MCF 10A (cell line): ENCODE measurements at places on chromosomes 13 and 19. TPM values are rescaled to one million over a fixed set of nuclear protein-coding genes. Genes with fewer than 3 reads are reported as not detected.

- DNase-seq: no peak
Observed at GRCh38 chr13:86377451-86377850, 578.2 kb upstream of the SLITRK6 start.

- peak; percentile 47 for DNase-seq
Observed at GRCh38 chr19:13055213-13056051, 47.2 kb downstream of the LYL1 start.

DNA sequence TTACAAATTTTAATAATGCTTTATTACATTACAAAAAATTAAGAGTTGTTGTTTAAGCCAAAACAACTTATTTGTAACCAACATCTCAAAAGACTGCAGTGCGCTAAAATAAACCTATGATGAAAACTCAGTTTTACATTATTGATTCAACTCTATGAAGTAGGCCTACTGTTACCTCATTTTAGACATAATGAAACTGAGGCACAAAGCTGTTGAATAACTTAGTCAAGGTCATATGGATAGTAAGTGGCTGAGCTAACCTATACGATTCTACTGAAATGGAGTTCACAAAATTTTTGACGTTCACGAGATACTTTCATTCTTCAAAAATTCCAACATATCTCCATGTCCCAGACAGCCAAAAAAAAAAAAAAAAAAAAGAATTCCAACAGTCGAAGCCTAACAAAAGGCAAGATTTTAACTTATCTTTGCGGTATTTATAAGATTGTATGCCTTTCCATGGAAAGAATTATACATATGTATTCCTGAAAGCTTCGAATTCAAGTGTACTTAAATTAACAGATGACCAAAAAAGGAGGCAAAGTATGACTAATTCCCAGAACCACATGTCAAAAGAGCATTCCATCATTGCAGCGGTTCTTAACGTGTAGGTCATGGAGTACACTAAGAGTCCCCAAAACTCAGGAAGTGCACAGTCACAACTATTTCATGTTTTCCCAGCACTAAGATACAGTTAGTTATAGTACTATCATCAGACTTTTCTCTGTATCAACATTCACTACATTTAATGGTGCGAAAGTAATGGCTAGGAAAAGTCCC, 69.4 kb downstream of the PSPC1 start:
- peak; percentile 64 for DNase-seq

- DNase-seq: no peak
Observed at GRCh38 chr13:112842343-112842856, 126.6 kb upstream of the MCF2L start.

DNA sequence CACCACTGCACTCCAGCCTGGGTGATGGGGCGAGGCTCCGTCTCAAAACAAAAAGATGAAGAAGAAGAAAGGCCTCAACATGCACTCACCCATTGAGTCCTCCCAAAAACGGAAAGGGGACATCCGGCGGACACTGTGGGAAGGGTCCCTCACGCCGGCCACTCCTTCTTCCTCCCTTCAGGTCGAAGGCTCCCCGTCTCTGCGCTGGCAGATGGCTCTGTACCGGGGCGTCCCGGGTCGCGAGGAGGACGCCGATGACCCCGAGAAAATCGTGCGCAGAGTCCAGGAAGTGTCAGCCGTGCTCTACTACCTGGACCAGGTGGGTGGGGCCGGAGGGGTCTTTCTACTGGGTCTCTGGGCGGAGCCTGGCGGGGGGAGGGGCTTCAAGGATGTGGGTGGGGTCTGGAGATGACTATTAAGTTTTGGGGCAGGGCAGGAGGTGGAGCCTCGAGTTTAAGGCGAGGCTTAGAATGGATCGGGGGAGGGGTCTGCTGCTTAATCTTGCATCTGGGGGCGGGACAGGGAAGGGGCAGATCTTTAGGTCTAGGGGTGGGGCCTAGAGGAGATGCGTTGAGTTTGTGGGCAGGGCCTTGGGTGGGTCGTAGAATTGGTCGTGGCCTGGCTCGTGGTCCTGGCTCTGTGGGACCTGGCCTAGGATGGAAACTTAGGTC, 90.2 kb downstream of the MAP4K1 start:
- DNase-seq: no peak

- DNase-seq: no peak
Observed at GRCh38 chr13:113337976-113338375, 26.0 kb downstream of the GRTP1 start.

DNA sequence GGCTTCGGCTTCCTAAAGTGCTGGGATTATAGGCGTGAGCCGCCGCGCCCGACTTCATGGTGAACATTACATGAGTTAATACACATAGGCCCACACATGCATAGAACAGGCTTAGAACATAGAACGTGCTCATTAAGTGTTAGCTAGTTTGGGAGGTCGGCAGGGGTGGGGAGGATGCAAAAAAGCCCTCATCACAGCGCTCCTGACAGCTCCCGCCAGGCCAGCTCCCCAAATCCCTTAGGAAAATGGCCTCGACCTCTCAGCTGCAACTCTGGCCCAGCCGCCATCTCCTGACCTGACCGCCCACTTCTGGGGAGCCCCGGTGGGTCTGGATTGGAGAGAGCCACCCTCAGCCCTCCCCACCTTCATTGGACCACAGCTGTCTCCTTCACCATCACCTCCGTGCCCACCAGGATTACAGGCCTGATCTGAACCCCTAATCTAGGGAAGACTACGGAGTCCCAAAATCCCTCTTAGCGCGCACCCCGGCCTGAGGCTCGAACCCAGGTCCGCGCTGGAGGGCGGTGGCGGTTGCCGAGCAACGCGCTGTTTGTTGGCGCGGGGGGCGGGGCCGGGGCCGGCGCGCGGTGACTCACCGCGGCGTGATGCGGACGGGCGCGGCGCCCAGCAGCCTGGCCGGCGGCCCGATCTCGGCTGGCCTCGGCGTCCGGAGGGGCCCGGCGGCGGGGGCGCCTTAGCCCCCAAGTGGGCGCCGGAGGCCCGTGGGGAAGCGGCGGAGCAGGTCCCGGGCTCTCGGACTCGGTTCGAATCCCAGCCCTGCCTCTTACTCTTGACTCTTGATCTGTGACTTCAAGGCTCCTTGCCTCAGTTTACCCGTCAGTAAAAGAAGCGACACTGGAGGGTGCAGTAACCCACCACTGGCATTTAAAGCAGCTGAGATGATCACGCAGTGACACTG, 26.7 kb upstream of the NANOS3 start:
- DNase-seq: peak; percentile 74

- DNase-seq: no peak
Observed at GRCh38 chr19:30106417-30107095, 164.5 kb downstream of the URI1 start.

GRCh38 chr13:28778308-28779215, 41.6 kb upstream of the MTUS2 start:
- no peak for DNase-seq

- DNase-seq: peak; percentile 77
Observed at GRCh38 chr19:37997911-37998344, 90.9 kb downstream of the SIPA1L3 start.

- no peak for DNase-seq
Observed at GRCh38 chr13:75587679-75588078, 38.1 kb downstream of the UCHL3 start.

- DNase-seq: no peak
Observed at GRCh38 chr13:77177646-77178045, 149.2 kb downstream of the MYCBP2 start.

DNA sequence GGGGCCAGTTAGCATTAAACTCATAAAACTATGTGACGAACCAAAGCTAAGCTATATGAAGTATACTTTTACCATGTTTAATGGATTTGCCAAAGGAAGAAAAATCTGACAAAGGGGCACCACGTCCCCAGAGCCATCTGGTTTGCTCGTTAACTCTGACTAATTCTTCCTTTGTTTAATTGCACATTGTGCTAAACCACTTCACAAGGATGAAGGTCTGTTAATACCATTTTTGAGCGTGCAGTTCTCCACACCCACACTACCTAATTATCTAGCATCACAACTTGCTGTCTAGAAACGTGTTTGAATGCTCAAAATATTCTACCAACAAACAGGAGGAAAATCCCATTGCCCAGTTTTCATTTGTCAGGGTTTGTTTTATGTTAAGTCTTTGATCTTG, 74.8 kb downstream of the COL4A1 start:
- no peak for DNase-seq

GRCh38 chr19:15253061-15253460, 20.8 kb upstream of the EPHX3 start:
- DNase-seq: no peak

GRCh38 chr19:647566-648284, 8.0 kb downstream of the FGF22 start:
- no peak for DNase-seq

GRCh38 chr13:98162935-98163334, 14.1 kb downstream of the RNF113B start:
- no peak for DNase-seq

- no peak for DNase-seq
Observed at GRCh38 chr19:29680447-29680846, 15.2 kb downstream of the PLEKHF1 start.

DNA sequence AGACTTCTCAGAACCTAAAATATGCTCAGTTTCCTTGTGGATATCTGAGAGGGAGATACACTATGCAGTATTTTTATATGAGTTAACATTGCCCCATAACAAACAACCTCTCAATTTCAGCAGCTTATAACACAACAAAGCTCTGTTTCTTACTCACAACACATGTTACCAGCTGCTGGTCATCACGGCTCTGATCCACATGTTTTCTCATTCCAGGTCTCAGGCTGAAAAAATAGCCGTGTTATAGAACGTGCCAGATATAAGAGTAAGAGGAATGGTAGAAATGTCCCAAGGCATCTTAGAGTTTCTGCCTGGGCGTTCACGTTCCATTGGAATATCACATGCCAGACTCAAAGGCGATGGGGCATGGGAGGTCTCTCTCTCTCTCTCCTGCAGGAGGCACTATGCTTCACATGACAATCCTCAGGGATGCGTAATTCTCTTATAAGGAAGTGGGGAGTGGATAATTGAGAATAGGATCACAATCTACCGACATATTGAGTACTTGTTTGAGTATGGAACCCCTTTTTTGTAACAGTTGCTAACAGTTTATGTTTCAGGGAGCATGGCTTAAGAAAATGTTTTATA, 246.6 kb downstream of the NHLRC3 start:
- no peak for DNase-seq

GRCh38 chr13:80029170-80029569, 311.8 kb downstream of the SPRY2 start:
- DNase-seq: no peak

DNA sequence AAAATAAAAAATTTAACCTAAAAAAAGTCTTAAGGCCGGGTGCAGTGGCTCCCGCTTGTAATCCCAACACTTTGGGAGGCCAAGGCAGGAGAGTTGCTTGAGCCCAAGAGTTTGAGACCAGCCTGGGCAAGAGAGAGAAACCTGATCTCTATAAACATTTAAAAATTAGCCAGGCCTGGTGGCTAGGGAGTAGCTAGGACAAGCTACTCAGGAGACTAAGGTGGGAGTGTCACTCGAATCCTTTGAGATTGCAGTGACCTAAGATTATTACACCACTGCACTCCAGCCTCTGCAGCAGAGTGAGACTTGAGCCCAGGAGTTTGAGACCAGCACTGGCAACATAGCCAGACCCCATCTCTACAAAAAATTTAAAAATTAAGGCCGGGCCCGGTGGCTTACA, 1.1 kb downstream of the CCDC97 start:
- no peak for DNase-seq

- DNase-seq: no peak
Observed at GRCh38 chr13:49221590-49221965, 1.4 kb downstream of the MLNR start.

DNA sequence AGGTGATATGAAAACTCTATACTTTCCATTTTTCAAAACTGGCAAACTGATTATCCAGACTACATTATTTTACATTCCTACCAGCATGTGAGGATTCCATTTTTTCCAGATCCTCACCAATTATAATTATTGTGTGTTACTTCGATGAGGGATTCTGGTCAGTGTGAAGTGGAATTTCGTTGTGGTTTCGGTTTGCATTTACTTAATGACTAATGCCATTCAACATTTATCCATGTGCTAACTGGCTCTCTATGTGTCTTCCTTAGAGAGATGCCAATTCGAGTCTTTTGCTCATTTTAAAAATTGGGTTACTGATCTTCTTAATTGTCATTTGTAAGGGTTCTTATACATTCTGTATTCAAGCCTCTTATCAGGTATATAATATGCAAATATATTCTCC, 1551.3 kb upstream of the MIR17HG start:
- DNase-seq: peak; percentile 25

DNA sequence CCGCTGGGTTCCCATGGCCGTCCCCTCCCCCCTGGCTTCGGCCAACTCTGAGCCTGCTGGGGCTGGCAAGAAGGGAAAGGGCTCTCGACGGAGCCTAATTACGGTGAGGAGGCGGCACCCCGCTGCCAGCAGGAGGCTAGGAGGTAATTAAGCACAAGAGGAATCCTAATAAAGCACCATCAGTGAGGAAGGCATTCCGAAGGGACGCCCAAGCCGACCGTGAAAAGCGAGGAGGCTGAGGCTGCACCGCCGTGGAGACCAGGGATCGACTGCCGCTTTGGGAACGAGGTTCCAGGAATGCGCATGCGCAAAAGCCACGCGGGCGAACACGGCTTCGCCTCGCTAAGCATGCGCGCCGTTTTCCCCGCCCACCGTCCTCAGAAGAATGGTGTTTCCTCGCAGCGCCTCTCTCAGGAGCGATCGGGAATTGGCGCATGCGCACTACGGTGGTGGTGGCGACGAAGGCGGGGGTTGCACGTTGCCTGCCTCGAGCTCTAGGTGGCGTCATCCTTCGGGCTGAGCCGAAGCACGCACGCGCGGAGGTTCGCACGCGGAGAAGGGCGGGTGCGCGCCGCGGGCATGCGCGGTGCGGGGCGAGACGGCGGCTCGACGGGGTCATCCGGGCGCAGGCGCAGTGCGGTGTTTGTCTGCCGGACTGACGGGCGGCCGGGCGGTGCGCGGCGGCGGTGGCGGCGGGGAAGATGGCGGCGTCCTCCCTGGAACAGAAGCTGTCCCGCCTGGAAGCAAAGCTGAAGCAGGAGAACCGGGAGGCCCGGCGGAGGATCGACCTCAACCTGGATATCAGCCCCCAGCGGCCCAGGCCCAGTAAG, at the start of gene MAP2K7:
MAP2K7 (plus strand) TSS at position 634 of the 830 bp plus-strand sequence; CDS start at position 702, 68 bp downstream.
- peak; percentile 100 for DNase-seq

GRCh38 chr19:49488863-49489537, 1.6 kb downstream of the RPL13A start:
- DNase-seq: no peak

The SBSN gene
- 0.61 TPM in 1 of 2 replicates, not detected in the other for total RNA-seq

The CACNG6 gene
- total RNA-seq: not detected in 2 replicates

The ZNF730 gene
- not detected in 2 replicates for total RNA-seq

The PDCD2L gene
- 11.1 and 24.4 TPM in 2 replicates for total RNA-seq

The PLIN5 gene
- not detected in 2 replicates for total RNA-seq

The PROSER3 gene
- 33.8 and 37.3 TPM in 2 replicates for total RNA-seq

The UPK1A gene
- total RNA-seq: not detected in 2 replicates

The KISS1R gene
- total RNA-seq: not detected in 2 replicates

The CBARP gene
- 7.0 and 8.2 TPM in 2 replicates for total RNA-seq

The COL4A1 gene
- total RNA-seq: 25.9 and 42.1 TPM in 2 replicates

The NLRP11 gene
- not detected in 2 replicates for total RNA-seq

The NCAN gene
- total RNA-seq: not detected in 2 replicates

The GRIN3B gene
- total RNA-seq: not detected in 2 replicates

The GIPC1 gene
- 107 and 108 TPM in 2 replicates for total RNA-seq

The TMEM86B gene
- 4.2 and 4.7 TPM in 2 replicates for total RNA-seq

The C19orf67 gene
- not detected in 2 replicates for total RNA-seq

The C1QTNF9B gene
- not detected in 2 replicates for total RNA-seq

The CEACAM7 gene
- total RNA-seq: not detected in 2 replicates

The PSPN gene
- total RNA-seq: 1.1 and 1.9 TPM in 2 replicates

The FCER2 gene
- total RNA-seq: not detected in 2 replicates

The POMP gene
- total RNA-seq: 103 and 136 TPM in 2 replicates

The SIRT6 gene
- total RNA-seq: 33.2 and 43.9 TPM in 2 replicates

The PAK4 gene
- total RNA-seq: 28.4 and 29.5 TPM in 2 replicates

The KLK6 gene
- not detected in 2 replicates for total RNA-seq

The STOML3 gene
- not detected in 2 replicates for total RNA-seq

The IPO5 gene
- 152 and 200 TPM in 2 replicates for total RNA-seq

The SLITRK5 gene
- 0.16 and 0.25 TPM in 2 replicates for total RNA-seq

The FXYD3 gene
- 4.3 and 6.9 TPM in 2 replicates for total RNA-seq
